ENCODE measurements at places on chromosomes 11 and 22.

DNA sequence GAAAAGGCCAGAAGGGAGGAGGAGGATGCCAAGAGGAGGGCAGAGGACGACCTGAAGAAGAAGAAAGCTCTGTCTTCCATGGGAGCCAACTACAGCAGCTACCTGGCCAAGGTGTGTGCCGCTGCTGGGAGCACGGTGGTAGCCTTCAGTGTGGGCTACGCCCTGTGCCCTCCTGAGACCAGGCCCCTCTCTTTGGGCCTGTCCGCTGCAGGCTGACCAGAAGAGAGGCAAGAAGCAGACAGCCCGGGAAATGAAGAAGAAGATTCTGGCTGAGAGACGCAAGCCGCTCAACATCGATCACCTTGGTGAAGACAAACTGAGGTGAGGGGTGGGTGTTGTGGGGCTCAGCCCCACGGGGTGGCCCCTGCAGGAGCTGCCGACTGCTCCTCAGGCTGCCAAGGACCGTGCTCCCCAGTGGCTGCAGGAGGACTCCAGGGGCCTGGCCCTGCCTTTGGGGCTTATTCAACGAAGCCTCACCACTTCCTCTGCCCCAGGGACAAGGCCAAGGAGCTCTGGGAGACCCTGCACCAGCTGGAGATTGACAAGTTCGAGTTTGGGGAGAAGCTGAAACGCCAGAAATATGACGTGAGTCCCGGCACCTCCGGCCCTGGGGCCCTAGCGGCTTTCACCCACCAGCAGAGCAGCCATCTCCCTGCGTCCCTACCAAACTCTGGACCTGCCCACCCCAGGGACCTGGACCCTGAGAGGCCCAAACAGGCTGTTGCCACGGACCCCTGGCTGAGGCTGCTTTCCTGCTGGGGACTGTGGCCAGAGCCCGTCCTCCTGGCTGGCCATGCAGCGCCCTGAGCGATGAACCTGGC is 12.6 kb upstream of the MRPL23 start:
- no peak for DNase-seq

DNA sequence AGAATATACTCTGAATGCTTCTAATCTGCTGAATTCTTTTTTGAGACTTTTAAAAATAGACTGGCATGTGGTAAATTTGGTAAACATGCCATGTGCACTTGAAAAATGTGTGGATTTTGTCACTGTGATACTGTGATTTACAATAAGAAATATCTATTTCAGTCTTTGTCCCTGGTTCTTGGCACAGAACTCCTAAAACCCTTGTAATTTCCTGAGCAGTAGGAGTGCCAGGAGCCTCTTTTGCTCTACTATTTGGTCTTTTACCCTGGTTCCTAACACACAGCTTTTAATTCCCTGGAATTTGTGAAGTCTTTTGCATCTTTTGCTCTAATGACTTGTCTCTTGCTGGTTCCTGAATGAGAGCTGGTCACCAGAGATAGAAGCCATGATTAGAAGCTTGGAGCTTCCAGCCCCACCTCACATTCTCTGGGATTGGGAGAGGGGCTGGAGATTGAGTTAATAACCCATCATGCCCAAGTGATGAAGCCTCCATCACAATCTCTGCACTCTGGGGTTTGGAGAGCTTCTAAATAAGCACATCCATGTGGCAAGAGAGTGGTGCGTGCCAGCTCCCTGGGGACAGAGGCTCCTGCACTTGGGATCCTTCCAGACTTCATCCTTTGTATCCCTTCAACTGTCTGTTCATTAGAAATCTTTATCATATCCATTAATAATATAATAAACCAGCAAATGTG is 27.2 kb upstream of the SYT13 start:
- DNase-seq = no peak

DNA sequence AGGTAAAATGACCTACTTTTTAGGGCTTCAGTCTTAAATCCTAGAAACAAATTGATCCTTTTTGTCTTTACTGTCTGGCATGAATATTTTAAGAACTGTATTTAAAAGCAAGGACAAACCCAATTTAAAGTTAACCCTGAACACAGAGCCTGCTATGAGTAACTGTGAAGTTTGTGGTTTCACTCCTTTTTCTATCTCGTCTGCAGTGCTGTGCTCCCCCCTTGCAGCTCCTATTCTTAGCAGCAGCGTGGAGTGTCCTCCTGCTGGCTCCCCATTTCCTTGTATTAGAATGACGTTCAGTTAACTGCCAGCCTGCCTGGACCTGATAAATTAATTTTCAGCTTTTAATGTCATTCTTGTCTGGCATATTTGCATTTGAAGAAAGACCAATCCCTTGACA is 40.0 kb upstream of the LRRC4C start:
- DNase-seq = no peak

GRCh38 chr11:34417202-34417601 is 21.5 kb upstream of the CAT start:
- no peak for DNase-seq

GRCh38 chr11:72951193-72951592 is 137.0 kb downstream of the ATG16L2 start:
- no peak for DNase-seq

DNA sequence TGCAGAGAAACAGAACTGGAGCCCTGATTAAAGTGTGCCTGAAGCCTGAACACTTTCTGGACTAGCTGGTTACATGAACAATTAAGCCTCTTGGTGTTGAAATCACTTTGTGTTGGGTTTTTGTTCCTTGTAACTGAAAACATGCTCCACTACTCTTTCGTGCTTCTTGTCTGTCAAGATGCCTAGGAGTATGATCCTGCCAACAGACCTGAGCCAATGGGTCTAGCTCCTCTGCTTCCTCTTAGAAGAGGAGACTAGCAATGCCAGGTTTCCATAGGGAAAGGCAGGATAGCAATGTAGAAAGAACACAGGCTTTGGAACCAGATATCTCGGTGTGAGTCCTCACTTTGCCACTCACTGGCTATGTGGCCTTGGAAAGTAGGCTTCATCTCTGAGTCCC is 40.3 kb downstream of the IRAG1 start:
- DNase-seq = no peak

- no peak for DNase-seq
Measured at GRCh38 chr11:112661146-112661545, 300.1 kb upstream of the NCAM1 start.

DNA sequence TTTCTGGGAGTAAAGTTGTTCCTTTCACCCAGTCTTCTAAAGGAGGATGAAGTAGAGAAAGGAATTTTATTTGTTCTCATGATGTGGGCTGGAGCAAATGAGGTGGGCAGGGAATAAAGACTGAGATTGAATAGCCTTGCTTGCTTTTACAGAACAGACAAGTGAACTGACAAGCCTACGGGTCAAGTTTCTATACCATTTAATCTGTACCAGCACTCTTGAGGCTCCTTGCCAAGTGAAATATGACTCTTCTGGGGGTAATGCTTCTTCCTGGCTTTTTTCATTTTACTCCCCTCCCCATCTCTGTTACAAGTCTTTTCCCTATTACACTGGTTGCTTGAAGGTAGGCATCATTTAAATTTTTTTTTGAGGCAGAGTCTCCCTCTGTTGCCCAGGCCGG is 54.8 kb downstream of the CSTPP1 start:
- DNase-seq = no peak

GRCh38 chr11:27193434-27194225 is 153.0 kb downstream of the BBOX1 start:
- DNase-seq = no peak

- no peak for DNase-seq
Measured at GRCh38 chr11:57379732-57380131, 1.2 kb downstream of the PRG3 start.

- DNase-seq = no peak
Measured at GRCh38 chr11:76805206-76805913, 22.2 kb downstream of the TSKU start.

DNA sequence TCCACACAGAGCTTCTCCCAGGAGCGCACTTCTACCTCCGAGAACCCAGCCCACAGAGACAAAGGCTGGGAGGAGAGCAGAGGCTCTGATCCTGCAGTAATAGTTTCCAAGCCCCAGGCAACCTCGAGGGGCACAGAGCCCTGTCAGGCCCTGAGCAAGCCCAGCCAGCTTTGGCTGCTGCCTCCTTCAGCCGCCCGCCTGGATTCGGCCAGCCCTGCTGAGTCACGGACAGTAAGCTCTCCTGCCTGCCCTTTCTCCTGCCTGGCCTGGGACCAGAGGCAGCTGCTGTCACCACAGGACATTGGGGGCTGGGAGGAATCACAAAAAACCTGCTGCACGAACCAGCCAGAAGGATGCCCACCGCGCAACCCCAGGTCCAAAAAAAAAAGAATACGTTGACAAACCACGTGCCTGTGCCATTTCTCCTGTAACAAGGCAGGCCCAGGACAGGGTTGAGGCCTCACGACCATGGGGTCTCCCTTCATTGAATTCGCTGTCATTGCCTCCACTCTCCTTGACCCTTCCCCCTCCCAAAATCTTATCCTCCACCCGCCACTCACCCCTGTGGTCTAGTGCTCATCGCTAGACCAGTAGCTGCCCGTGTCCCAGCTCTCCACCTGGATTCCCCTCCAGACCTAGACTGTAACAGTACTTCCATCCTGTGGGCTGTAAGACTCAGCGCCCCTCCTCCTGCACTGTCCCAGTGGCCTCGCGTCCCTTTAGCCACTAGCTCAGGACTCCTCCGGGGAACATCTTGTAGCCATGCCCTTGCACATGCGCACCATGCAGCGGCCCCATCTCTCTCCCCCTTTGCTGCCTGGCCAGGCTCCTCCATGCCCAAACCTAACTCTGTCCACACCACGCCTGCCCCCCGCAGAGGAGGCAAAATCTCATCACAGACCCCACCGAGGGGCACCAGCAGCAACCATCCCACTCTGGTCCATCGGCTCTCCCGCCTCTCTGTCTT is 7.4 kb upstream of the SLC22A12 start:
- DNase-seq = no peak

- no peak for DNase-seq
Measured at GRCh38 chr22:25091458-25091857, 108.2 kb upstream of the CRYBB3 start.

DNA sequence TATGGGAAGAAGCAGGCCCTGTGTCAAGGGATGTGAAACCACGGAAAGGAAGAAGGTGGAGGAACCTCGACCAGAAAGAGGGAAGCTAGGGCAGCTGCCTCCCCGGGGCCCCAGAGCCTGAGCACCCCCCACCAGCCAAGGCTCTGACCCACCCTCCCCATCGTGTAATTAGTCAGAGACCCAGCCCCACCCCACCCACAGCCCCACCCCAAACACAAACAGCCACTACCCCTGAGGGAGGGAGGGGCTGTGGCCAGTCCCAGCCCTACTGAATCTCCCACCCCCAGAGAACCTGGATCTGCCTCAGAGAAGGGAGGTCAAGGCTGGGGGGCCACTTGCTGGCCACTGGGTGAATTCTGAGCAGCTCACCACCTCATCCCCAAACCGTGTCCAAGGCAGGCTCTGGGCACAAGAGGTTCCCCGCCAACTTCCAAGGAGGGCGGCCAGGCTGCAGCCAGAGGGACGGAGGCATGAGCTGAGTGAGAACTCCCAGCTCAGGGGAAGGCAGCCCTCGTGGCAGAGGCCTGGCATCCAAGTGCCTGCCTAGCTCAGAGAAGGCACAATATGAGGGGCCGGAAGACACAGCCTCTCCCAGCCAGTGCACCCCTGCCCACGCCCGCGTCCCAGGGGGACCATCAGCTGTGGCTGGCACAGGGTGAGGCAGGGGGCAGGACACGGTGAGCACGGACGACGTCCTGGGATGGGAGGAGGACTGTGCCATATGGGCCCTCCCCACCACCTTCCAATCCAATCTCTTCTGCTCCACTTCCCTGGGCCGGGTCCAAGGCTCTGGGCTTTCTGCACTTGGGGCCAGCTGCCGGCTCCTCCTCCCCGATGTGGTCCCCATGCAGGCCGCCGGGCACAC is 2.7 kb downstream of the PLXNB2 start:
- DNase-seq = no peak

DNA sequence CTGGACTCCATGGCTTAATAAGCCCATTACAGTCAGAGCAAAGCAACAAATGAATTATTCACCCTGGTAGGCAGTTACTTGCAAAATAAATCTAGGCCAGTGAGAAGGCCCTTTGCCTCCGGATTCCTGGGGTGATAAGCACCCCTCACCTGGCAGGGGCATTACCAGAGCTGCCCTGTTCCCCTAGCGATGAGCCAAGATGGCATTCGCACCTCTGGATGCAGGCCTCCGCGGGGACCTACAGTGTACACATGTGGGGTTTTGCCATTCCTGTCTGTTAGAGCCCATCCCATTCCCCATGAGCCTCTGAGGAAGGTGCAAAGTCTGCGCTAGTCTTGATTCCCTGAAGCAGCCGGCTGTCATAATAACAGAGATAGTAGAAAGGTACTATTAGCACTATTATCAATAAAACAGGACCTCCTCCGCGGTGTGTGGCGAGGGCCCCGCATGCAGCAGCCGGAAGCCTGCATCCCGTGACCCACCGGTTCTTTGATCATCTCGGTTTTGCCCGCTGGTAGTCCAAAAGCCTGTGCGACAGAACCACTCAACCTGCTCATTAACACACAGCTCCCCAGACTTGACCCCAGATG is 344.3 kb downstream of the BRD1 start:
- DNase-seq = no peak

- DNase-seq = no peak
Measured at GRCh38 chr11:134815404-134815803, 403.4 kb upstream of the B3GAT1 start.

GRCh38 chr11:126229858-126230540 is 18.4 kb downstream of the FAM118B start:
- no peak for DNase-seq

GRCh38 chr11:77183431-77183984 is 55.5 kb downstream of the MYO7A start:
- no peak for DNase-seq

DNA sequence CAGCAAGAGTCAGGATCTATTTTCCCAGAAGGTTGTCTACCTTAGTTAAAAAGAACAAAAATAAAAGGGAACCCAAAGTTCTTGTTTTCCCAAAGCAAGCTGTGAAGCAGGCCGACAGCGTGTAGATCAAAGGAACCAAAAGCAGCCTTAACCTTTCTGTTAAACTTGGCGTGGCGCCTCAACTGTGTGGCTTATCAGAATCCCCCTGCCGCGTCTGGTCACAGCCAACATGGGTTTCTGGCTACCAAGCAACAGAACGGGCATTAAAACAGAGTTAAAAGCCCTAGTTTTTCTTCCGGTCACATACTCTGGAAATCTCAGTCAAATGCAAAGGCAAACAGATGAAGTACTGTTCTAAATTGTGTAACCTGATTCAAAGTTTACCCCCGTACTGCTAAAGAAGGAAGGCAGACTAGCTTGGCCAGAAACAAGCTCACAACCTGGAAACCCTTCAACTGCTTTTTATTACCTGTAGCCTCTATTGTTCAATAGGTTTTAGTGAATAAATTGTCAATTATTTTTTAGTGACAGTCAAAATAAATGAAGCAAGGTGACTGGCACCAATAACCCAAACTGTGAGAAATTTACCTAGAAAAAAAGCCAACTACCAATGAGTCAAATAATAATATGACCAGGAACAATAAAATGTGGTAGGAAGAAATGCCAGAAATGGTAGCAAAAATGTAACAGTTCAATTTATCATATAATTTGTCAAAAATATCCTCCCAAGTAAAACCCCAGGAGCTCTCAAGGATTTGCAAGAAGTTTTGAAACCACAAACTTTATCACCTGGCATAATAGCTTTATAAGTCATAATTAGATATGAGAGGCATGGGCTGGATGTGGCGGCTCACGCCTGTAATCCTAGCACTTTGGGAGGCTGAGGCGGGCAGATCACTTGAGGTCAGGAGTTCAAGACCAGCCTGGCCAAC is 21.4 kb downstream of the CHKA start:
- peak; percentile 34 for DNase-seq

GRCh38 chr11:57460022-57460757 is at the start of gene RTN4RL2:
TSS of gene RTN4RL2 (plus strand) at chr11:57460528. CDS start at chr11:57460866, 338 bp downstream.
- peak; percentile 68 for DNase-seq
